NCI-H1436 (cell line): ENCODE measurements at places on chromosomes 5 and 9.

- no peak for DNase-seq
Observed at GRCh38 chr9:26054600-26055520, 376.6 kb upstream of the TUSC1 start.

DNA sequence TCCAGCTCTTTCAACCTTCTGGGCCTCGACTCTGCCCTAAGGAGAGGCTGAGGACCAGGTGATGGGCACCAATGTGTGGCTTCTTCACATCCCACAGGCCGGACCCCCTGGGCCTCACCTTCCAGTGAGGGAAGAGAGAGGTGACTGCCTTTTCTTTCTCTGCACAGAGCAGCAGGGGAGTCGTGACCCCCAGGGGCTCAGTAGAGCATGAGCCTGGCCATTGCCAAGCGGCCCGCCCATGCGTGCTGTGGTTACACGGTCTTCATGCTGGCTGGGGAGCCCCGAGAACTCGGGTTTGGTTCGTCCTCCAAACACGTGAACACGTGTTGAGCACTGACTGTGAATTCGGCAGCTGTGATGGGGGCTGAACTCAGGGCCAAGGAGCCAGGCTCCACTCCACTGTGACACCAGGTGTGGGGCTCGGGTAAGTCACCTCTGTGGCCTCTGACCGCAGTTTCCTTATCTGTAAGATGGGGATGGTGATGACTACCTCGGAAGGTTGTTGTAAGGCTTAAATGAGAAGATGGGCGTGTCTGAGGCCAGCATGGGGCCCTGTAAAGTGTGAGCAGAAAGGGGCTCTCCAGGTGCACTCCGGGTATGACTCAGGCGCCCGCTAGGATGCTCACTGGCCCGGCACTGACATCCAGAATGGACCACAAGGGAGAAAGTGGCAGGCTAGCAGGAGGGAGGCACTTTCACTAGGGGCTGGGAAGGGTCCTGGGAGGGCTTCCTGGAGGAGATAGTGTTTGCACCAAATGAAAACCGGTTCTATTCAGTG, 13.4 kb upstream of the GRHPR start:
- no peak for DNase-seq

DNA sequence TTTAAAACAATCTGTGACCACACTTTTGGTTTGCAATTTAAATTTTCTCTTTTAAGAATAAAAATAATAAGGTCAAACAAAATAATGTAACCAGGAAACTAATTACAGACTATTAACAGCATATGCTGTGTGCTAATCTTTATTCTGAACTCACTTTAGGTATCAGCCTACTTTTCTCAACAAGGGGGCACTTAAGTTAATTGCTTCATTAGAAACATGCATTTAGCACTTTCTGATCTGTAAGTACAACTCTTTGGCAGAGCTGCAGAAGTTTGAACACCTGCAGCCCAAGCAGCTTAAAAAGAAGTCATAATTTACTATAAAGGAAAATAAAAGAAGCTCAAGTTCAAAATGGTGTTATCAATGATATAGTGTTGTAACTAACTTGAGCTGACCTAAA, 21.7 kb downstream of the XRCC4 start:
- peak; percentile 73 for DNase-seq

DNA sequence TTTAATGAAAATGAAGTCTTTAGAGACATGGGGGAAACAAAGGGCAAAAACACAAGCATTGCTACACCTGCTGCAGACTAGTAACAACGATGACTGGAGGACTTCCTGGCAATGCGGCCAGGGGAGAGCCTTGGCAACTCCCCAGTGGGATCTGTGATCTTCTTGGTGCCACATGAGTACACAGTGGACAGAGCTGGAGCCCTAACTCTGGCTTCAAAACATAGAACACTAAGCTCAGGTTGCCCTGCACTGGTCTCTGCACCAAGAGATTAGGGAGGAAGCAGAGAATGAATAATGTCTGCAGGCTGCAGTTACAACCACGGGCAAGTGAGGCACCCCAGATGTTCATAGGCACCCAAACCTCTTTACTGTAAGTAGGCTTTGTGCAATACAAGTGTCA, 91.1 kb downstream of the MRPS27 start:
- peak; percentile 57 for DNase-seq

DNA sequence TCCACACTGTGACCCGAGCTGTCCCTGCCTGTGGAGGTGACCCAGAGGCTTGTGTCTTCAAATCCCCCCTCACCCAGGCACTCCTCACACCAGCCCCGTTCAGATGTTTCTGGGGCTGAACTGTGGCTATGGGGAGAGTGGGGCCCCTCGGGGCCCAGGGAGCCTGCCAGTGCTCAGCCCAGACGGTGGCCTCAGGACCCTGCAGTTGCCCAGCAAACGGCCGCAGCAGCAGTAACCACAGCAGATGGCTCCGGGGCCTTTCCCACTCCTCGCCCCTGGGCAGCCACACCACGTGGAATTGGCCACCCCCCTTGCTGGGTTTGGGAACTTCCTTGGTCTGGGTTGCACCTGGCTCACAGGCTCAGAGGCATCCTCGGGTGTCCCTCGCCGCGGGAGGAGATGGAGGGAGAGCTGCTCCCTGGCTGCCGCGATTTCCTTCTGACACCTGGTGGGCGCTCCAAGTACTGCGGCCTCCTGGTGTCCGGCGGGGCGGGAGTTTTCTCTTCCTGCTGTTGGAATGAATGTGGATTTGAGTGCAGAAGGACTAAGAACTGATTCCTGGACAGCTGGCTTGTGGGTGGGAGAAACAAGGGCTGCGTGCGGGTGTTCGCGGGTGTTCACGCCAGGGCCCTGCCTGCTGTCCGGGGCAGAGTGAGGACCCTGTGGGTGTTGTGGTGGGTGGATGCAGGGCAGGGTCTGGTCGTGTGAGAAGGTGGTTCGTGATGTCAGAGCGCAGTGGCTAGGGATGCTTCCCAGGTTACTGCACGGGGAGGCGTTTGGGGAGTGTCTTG, 97.5 kb downstream of the COL5A1 start:
- peak; percentile 70 for DNase-seq

GRCh38 chr9:8616414-8616813, 816.8 kb upstream of the DMAC1 start:
- no peak for DNase-seq

DNA sequence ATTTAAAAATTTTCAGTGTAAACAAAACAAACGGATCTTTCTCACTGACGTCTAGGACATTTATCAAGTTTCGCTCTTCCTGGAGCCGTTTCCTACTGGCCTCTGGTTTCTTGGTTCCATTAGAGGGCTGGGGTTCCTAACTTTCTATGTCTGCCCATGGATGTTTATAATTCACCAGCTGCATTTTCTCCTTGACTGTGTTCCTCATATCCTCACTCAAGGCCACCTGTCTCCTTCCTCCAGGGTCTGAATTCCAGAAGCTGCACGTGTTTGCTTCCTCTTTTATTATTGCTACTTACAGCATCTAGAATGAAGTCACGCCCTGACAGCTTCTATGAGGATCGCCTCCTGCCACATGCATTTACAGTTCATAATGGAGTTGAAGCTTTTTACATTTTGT, 74.1 kb upstream of the BASP1 start:
- DNase-seq = no peak
